ENCODE measurements at places on chromosomes 3 and 15.

DNA sequence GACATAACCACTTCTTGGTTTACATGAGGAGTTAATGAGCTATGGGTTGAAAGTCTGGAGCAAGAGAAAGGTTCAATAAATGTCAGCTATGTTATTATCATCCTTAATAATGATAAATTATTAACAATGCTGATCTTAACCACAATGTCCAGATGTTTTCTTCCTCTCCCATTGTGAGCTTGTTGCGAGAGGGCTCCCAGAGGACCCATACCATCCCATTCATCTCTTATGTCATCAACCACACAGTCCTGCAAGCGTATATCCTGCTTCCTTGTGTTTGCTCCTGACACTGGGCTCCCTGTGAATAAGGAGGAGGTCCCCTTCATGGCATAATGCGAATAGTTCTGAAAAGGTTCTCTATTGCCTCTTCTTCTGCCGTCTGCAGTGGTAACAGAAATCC, 266.8 kb downstream of the TLE3 start:
- DNase-seq, result no peak

DNA sequence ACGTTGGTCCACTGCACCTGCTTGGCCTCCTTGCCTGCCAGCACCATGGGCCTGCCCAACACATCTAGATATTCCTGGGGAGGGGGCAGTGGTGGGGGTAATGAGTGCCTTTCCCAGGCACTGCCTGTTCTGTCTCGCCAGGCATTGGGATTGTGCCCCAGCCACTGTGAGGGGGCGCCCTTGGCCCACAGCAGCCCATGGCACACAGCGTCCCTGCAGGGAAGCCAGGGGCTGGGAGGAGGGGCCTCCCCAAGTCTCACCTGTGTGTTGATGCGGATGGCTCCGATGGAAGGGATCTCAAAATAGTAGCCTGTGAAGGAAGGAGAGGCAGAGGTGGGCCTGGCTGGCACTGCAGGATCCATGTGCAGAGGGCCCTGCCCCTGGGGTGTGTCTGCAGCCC, 18.7 kb upstream of the TMEM115 start:
- DNase-seq, result no peak

GRCh38 chr3:190013943-190014924, 106.5 kb downstream of the P3H2 start:
- DNase-seq, result no peak

DNA sequence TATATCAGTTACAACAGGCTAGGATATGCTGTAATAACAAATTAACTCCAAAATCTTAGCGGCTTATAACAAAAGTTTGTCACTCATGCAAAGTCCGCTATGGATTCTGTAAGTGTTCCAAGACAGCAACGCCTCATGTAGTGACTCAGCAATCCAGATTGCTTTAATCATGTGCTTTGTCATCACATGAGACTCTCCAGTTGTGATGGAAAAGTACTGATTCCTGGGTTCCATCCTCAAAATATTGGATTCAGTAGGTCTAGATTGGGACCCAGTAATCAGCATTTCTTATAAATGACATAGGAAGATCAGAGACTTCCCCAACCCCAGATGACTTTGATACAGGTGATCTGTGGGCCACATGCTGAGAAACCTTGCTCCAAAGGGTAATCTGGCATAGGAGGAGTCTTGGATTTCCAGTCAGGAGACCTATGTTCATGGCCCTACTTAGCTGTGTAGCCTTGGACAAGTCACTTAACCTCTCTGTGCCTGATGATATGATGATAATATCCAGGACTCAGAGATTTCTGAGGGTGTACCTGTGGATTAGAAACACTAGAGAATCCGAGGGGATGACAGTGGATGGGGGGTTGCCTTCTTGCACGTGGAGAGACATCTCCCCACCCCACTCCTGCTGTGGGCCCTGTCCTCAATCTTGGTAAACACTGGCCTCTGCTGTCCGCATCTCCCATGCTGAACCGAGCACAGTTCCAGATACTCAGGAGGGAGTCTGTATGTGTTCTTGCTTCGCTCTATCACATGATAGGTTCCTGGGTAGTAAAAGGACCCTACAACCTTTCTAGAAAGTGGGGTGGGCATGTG, 65.5 kb downstream of the CORO2B start:
- no peak for DNase-seq

DNA sequence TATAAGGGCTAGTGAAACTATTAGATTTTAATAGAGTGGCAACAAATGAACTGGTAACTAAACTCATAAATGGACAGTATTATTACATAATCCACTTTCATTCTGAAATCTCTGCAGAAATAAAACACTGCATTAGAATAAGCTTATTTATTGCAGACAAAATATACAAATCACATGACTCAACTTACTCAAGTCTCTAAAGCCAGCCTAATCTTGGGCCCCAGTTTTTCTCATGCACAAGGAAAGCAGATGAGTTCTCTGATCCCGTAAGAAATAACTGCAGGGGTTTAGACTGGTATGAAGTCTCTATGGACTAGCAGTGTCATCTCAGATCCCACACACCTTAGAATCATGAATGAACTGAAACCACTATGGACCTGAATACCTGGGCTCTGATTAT, 5.8 kb downstream of the DLG1 start:
- DNase-seq, result no peak

DNA sequence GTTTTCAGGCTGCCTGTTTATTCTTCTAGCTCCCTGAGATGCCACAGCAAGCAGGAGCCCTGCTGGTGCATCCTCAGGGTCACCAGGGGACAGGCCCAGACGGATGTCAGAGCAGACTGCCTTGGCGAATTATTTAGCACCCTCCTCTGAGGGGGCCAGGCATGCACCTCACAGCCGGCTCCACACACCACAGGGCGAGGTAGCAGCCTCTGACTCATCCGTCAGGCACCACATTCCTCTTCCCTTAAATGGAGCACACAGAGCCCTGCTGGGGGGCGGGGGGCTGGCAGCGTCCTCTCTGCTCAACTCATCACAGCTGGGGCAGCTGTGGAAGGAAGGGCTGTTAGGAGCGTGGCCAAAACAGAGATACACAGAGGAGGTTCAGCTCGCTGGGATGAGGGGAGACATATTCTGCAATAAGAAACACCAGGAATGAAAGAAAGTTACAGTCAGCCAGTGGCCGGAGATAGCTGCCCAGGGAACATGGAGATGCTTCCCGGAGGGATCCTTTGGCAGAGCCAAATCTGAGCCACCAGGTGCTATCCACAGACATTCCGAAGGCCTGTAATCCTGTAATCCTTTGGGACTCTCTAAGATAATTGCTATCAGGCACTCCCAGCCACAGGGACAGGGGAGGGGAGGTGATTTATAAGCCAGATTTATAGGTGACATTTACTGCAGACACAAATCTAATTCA, 13.9 kb upstream of the PRICKLE2 start:
- peak; percentile 52 for DNase-seq

- no peak for DNase-seq
Measured at GRCh38 chr3:16496408-16497222, 16.9 kb downstream of the RFTN1 start.

- no peak for DNase-seq
Measured at GRCh38 chr15:63945838-63946298, 100.4 kb downstream of the DAPK2 start.

Measured in anterior cingulate cortex (tissue), 58 donors.